NT2/D1 (cell line): ENCODE measurements at places on chromosomes 1 and 21.

DNA sequence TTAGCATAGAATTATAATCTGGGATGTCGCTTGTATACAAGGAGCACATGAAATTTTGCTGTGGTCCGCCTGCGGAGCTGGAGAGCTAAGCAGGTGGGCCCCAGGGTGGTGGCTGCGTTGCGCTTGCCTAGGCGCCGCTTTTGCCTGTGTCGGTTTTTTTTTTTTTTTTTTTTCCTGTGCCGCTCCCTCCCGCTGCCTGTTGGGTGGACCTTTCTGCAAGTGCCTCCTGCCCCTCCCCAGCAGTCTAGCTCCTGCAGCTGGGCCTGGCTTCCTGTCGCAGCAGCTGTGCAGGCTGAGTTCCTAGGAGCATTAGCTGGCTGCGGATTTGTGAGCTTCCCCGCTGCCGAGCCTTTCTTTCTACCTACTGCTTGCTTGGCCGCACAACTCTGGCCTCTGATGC is 20.6 kb downstream of the PYHIN1 start:
- no peak for DNase-seq

GRCh38 chr1:239707615-239708014 is 321.2 kb downstream of the CHRM3 start:
- DNase-seq: no peak

- DNase-seq: no peak
Measured at GRCh38 chr1:5617179-5617520, 375.1 kb downstream of the NPHP4 start.

GRCh38 chr1:197618061-197618460 is 157.2 kb downstream of the DENND1B start:
- DNase-seq: no peak

DNA sequence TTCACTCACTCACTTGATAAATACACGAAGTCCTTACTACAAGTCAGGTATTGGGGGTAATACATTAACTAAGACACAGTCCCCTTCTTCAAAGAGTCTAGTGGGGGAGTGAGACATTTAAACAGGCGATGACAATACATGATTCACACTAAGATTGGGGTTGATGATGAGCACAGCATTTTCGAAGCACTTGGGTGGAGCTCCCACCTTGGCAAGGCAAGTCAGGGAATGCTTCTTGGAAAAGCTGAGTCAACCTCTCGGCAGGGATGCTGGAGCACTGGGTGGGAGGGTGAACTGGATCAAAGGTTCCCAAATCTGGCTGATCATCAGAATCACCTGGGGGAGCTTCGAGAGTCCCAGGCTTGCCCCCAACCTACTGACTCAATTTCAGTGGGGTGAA is 57.9 kb upstream of the ENAH start:
- no peak for DNase-seq

DNA sequence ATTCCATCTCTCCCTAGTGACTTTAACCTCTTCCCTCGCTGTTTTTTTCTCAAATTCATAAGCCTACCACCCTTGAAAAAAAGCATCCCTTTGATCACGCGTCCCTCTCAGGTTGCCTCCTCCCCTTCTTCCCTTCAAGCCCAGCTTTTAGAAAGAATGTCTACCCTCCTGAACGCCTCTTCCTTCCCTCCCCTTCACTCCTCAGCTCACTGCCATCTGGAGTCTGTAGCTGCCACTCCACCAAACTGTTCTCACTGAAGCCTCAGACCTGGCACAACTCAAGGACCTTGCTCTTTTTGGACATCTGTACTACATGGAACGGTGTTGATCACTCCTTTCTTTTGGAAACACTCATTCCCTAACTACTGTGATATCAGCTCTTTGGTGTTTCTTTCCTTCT is 80.6 kb downstream of the SLC25A24 start:
- no peak for DNase-seq

- no peak for DNase-seq
Measured at GRCh38 chr21:44823179-44823660, 5.4 kb upstream of the SUMO3 start.

DNA sequence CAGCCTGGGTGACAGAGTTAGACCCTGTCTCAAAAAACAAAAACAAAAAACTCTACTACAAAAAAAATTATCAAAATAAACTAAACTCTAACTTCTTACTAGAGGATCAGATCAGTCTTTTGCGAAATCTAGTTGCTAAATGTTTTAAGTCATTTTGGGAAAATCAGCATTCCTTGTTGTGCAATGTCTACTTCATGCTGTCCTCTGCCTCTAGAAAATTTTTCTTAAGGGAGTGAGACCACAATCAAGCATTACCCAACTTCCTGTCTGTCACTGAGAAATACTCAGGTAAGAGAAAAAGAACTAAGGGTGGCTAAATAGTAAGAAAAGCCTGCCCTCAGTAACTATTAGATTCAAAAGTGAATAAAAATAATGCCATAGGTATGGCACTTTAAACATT is 67.2 kb upstream of the FOXD3 start:
- no peak for DNase-seq

DNA sequence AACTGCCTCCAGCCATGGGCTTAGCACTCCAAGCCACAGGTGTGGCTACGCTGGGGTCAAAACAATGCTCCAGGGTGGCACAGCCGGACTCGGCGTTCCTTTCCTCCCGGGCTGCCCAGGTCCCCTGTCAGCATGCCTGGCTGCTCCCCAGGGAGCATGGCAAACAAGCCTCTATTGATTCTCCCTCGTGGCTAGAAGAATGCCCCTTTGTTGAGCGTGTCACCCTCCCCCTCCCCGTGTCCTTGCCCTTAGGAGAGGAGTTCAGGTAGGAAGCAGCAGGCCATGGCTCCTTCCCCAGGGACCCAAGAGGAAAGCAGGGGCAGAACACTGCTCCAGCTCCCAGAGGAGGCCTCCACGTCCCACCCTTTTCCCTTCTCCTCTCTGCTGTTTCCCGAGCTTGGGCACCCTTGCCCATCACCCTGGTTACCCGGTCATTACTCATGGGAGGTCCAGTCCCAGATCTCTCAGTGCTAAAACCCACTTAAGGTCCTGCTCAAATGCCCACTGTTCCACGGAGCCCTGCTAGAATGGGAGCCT is 57.4 kb upstream of the CITED4 start:
- DNase-seq: no peak

GRCh38 chr21:43778469-43779335 is 2.6 kb upstream of the CSTB start:
- DNase-seq: no peak

DNA sequence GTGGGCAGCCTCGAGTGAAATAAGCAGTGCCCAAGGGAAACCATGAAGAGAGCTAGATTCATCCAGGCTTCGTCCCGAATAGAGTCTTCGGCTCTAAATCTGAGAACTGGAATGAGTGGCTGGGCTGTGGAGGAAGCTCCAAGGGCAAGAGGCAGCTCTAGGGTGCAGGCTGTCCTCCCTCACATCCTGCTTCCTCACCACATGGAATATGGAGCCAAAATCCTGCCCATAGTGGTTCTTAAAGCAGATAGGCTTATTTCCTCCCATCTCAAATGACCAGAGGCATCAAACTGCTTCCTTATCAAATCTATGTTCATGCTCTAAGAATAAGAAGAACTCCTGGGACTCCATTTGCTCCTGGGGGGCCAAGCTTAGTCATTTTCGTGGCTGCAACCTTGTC is 2.5 kb downstream of the IL24 start:
- DNase-seq: no peak

DNA sequence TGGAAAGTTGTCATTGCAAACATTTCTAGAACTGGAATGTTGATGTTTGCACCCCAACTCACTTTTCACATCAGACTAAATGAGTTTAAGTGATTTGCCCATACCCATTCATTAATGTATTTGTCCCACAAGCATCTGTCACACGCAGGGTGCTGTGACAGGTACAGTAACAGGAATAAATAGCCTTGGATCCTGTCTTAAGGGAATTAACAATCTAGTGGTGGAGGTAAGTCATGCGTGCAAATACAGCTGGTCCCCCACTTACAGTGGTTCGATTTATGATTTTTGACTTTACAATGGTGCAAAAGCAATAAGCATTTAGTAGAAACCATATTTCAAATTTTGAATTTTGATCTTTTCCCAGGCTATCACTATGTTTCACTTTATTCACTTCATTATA is 17.5 kb upstream of the PRDM2 start:
- DNase-seq: no peak

- no peak for DNase-seq
Measured at GRCh38 chr1:72936942-72937341, 654.6 kb upstream of the NEGR1 start.

GRCh38 chr21:26096494-26097371 is 73.8 kb downstream of the APP start:
- no peak for DNase-seq

DNA sequence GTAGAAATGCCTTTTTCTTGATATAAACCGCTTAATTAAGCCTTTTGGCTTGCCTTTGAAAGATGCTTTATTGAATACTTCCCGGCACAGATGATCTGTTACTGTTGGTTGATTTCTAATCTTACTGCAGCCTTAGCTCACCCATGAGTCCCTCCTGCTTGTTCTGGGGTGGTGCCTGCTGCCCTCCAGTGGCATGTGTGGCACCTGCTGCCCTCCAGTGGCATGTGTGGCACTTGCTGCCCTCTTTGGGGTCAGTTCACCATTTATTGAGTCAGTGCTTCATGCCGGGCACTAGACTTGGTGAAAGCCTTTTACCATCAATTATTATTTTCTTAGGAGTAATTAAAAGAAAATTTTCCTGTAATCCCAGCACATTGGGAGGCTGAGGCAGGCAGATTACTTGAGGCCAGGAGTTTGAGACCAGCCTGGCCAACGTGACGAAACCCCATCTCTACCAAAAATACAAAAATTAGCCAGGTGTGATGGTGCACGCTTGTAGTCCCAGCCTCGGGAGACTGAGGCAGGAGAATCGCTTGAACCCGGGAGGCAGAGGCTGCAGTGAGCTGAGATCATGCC is 54.3 kb downstream of the ADARB1 start:
- DNase-seq: peak; percentile 63

- no peak for DNase-seq
Measured at GRCh38 chr1:12518931-12519692, 98.9 kb downstream of the DHRS3 start.

GRCh38 chr1:59156526-59157199 is 140.2 kb upstream of the FGGY start:
- DNase-seq: peak; percentile 58

GRCh38 chr1:68624233-68624632 is 127.4 kb upstream of the DEPDC1 start:
- peak; percentile 60 for DNase-seq

GRCh38 chr1:167658574-167659328 is 28.7 kb downstream of the RCSD1 start:
- no peak for DNase-seq

DNA sequence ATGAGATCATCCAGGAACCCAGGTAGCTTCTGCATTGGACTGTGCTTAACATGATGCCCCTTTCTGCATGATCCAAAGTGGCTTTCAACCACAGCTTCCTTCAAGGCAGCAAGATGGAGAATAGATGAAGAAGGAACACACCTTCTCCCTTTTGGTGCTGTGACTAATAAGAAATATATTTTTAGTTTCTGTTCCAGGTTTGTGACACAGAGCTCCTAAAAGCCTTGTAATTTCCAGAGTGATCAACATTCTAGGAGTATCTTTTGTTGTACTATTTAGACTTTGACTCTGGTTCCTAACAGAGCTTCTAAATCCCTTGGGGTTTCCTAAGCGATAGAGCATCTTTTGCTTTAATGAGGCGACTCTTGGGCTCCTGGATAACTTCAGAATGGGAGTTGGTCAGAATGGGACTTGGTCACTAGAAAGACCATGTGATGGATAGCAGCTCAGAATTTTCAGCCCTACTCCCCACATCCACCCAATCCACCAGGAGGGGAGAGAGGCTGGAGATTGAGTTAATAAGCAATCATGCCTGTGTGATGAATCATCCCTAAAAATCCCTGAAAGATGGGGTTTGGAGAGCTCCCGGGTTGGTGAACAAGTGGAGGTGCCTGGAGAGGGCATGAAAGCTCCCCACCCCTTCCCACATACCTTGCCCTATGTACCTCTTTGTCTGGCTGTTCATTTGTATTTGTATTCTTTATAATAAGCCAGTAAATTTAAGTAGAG is 134.8 kb downstream of the FGGY start:
- no peak for DNase-seq

- DNase-seq: no peak
Measured at GRCh38 chr1:44037154-44037553, 5.9 kb upstream of the SLC6A9 start.

GRCh38 chr1:13661539-13661938 is 38.4 kb upstream of the PRDM2 start:
- DNase-seq: no peak

DNA sequence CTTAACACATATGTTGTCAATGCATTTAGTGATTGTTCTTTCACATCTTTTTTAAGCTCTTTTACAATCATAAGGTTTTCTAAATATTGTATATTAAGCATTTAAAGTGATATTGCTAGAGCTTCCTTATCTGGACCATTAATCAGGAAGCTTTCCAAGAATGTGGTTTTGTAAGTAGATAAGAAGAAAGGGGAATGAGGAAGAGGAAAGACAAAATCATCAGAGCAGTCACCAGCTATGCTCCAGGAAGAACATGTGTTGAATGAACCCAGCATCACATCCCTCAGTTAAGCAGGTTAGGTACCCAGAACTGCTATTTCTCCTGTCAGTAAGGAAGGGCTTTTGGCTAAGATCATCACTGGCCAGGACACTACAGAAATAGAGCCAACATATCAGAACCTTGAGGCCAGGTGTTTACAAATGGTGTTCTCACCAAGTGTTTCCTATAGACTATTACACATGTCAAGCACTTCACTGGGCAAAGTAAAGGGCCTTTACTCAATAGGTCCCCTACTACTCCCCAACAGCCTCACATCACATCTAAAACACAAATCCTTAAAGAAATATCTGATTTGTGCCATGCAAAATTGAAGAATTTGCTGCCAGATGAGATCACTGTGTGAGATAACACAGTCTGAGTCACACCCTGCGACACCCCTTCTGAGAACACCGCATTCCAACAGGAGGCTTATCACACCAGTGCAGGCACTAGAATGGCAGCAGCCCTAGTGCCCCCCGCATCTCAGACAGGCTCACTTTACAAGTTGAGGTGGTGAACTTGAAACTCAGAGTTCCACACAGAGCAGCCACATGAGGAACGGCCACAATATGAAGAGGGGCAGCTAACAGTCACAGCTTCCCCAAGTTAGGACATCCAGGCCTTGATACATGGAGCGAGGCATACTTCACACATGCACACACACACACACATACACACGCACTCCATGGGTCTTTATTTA is 1.8 kb upstream of the SPRR2A start:
- DNase-seq: no peak

DNA sequence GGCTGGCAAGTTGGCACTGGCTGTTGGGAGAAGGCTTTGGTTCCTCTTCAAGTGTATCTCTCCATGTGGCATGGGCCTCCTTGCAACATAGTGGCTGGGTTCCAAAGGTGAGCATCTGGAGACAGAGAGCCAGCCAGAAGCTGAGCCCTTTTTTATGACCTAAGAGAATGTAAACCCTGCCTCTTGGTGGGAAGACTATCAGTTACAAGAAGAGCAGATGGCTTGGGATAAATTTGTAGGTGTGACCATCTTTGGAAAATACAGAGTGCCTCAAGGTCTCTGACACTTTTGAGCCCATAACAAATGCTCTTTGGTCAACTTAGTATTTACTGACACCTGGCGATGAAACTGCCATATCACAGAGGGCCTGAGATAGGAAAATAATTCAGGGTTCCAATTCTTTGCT is 31.4 kb upstream of the PRELP start:
- no peak for DNase-seq

- DNase-seq: no peak
Measured at GRCh38 chr1:92016720-92017316, 13.0 kb upstream of the EPHX4 start.
